ENCODE measurements at places on chromosomes 1 and 21. TPM values are rescaled to one million over a fixed set of nuclear protein-coding genes. Genes with fewer than 3 reads are reported as not detected.
A peak's percentile ranks its signal among the peaks of the same experiment; 100 is the strongest.

GRCh38 chr1:11482198-11482597 is 3.2 kb downstream of the DISP3 start:
- no peak for DNase-seq

DNA sequence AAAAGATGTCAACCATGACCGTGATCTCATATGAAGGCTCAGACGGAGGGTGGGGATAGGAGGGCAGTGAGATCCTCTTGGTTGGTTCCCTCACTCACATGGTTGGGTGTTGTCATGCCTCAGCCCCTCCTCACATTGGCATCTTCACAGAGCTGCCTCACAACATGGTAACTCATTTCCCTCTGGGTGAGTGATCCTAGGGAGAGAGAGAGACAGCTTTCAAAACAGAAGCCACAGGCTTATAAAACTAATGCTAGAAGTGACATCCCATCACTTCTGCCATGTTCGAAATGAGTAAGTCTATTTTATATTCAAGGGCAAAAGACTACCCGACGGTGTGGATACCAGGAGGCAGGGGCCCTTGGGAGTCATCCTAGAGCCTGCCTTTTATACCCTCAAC is 145.5 kb downstream of the SPATA17 start:
- no peak for DNase-seq

- DNase-seq: peak; percentile 56
These were observed 139.8 kb downstream of the RYR2 start for GRCh38 chr1:237181743-237182317.

GRCh38 chr1:208058267-208058666 is 147.3 kb upstream of the CD34 start:
- DNase-seq: no peak

DNA sequence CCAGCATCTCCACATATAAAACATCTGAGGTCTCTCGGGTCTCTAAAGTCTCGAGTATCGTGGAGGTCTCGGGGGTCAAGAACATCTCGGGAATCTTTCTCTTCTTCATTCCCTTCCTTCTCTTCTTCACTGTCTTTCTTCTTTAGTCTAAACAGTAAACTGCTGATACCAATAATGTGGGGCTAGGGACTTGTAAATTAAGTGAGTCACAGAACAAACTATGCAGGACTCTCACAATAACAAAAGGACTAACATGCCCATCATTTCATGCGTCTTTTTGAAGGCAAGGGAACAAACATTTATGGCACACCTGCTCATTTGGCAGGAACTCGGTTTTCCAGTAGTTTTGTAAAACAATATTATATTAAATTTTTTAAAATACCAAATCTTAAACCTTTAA is 32.4 kb downstream of the PRPF38A start:
- DNase-seq: no peak

DNA sequence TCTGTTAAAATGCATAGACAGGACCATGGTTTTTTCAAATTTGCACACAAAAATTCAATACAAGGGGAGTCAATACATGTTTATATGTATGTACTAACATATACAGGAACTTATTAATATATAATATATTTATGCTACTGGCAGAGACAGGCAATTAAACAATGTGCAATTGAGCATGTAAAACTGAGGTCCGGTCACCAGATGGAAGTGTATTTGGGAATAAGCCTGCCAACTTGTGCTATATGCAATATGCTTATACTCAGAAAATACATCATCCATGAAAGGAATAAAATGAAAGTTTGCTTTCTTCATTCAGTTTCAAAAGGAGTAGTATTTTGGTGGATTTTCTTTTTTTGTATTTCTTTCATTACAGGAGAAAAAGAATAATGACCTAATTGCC is 640.2 kb upstream of the CXADR start:
- no peak for DNase-seq

OR2L2 gene
- total RNA-seq: not detected

MYBPH gene
- 0.55 TPM for total RNA-seq

CDC7 gene
- 6.3 TPM for total RNA-seq

B3GALT6 gene
- 25.2 TPM for total RNA-seq
